ENCODE measurements at places on chromosomes 6 and 20.

DNA sequence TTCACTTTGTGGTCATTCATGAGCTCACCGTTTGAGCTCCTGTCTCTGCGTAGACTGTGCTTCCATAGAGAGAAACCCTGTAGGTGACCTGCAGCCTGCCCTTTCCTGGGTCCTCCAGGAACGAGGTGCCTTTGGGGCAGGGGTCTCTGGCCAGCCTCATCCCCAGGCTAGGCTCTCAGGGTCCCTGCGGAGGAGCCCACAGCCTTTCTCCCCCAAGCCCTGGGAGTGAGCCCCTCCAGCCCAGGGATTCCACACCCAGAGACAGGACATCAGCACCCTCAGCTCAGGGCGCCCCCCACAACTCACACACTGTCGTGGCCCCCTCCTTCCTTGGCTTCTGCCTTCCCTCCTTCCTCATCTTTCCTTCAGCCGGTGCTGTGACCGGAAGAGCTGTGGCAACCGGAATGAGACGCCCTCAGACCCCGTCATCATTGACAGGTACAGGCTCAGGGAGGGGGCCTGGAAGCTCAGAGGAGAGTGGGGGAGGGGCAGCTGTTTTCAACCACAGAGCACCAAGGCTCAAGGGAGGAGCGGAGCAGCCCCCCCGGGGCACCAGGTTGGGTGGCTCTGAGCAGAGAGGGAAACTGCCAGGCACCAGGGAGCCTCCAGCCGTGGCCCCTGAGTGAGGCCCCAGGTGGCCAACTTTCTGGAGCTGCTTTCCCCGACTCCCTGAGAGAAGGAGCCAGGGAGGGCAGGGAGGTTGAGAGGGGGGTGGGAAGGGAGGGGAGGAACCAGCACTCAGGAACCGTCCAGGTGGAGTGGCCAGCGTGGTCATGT is 16.8 kb downstream of the EBF4 start:
- peak; percentile 45 for DNase-seq

GRCh38 chr20:11406877-11407276 is 510.8 kb upstream of the BTBD3 start:
- DNase-seq, result no peak

DNA sequence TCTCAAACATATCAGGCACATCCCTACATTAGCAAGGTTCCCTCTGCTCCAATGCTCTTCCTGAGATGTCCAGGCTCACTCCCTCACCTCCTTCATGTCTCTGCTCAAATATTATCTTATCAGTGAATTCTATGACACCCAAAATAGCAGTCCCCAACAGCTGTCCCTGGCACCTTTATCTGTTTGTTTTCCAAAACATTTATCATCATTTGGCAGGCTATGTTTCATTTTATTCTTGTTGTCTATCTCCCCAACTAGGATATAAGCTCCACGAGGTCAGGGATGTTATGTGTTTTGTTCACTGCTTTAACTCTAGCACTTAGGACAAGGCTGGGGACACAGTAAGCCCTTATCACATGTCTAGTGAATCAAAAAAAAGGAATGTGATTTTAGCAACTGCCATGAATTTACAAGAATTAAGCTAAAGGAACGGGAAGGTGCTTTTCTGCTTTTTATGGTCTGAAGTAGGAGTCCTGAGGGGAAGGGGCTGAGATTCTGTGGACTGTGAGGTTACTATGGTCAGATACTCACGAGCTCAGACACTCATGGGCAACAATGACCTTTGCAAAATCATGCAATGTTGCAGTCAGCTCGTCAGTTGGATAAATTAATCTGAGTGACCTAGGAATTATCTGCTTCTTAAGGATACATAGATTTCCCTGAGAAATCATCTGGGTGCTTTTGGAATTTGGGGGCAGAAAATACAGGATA is 1.9 kb upstream of the IL22RA2 start:
- DNase-seq, result no peak

DNA sequence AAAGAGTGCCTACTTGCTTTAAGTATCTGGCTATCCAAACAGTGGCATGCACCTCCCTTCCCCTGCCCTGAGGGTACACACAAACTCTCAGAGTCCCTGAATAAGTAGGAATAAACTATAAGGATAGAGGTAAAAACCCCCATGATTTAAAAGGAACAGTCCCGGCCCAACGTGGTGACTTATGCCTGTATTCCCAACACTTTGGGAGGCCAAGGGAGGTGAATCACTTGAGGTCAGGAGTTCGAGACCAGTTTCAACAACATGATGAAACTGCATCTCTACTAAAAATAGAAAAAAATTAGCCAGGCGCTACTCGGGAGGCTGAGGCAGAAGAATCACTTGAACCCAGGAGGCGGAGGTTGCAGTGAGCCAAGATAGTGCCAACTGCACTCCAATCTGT is 22.2 kb downstream of the SAMHD1 start:
- DNase-seq, result no peak

DNA sequence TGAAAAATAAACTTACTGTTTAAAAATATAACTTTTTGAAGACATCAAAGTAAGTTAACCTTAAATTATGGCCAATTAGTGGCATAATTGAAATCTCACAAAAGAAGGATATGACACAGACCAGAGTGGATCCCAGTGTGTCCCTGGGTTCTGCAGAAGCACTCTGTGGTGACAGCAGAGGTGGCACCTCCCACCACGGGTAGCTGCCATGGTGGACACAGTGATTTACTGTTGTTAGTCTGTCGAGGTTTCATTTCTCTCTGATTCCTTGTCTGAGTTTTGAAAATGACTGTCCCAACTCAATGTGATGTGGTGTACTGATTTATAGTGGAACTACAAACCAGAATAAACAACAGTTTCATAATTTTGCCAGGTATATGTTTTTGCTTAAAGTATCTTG is 76.5 kb downstream of the TULP4 start:
- no peak for DNase-seq

GRCh38 chr6:156131221-156131903 is 645.8 kb upstream of the ARID1B start:
- DNase-seq, result no peak

DNA sequence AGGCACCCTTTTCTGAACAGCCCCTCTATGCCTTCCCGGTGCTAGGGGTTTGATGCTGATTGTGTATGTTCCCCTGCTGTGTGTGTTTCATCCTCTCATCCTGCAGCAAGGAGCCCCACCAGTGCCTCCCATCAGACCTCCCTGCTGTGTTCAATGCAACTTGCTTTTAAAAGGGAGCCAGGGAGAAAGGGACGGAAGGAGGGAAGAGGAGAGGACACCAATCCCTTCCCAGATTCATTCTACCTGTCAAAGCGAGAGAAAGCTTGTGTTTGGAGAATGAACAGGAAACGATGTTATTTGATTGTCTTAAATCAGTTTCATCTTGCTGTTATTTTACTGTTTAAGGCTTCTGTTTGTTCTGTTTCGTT is 259.2 kb downstream of the ADGB start:
- DNase-seq, result peak; percentile 62

- DNase-seq, result no peak
Observed at GRCh38 chr6:115194981-115195638, 852.3 kb upstream of the HS3ST5 start.

- no peak for DNase-seq
Observed at GRCh38 chr6:82113231-82113630, 134.3 kb downstream of the IBTK start.

GRCh38 chr6:170134031-170134470 is 156.8 kb downstream of the DLL1 start:
- DNase-seq, result peak; percentile 31

DNA sequence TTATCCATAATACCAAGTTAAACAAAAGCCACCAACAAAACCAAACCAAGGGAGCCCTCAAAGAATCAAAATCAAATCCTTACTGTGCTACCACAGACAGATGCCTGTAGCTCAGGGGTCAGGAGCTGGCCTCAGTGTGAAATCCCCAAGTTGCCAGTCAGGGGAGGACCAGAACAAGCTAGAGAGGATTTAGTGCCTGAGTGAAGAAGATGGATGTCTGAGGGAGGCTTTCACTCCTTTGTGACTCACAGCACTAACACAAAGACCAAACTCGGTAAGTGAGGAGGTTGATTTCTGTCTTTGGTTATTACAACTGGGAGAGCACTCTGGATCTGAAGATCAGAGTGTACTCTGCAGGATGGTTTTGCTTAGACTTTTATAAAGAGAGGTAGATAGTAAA is 189.9 kb upstream of the ZNF184 start:
- no peak for DNase-seq

DNA sequence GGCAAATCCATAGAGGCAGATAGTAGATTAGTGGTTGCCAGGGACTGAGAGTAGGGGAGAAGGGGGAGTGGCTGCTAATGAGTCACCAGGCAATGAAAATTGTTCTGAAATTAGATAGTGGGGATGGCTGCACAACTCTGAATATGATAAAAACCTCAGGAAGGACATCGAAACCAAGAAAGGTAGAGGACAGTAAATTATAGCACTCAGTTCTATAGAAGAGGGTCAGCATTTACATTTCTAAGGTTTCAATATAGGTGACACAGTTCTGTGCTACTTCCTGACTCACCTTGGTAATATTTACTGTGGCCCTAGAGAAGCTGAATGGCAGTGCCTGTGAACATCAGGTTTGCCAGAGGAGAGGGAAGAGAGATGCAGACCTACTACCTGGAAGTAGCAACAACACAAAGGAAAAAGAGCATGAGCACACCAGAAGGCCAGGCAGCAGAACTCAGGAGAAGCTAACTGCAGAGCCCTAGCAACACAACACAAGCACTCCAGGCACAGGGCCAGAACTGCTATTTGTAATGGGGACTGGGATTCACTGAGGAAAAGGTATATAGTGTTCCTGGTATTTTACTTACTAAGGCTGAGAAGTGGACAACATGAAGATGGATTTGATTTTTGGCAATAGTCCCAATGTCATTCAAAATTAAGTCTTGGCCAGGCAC is 75.9 kb downstream of the PLCG1 start:
- no peak for DNase-seq

DNA sequence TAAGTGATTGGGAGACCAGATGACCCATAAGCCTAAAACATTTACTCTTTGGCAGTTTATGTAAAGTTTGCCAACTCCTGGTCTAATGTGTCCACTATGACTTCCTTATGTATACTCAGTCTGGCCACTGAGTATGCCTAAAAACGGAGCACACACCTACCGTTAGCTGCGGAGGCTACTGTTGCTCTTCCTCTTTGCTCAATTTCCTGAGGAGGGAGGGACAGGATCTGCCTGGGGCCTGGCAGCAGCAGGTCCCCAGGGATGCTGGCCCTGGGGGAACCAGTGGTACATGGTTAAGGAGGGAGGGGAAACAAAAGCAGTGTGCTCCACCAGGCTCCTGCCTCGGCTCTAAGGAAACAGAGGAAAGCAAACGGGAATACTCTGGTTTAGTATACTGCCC is 113.5 kb downstream of the CDYL start:
- no peak for DNase-seq

GRCh38 chr6:148628251-148628650 is 118.6 kb upstream of the UST start:
- no peak for DNase-seq

DNA sequence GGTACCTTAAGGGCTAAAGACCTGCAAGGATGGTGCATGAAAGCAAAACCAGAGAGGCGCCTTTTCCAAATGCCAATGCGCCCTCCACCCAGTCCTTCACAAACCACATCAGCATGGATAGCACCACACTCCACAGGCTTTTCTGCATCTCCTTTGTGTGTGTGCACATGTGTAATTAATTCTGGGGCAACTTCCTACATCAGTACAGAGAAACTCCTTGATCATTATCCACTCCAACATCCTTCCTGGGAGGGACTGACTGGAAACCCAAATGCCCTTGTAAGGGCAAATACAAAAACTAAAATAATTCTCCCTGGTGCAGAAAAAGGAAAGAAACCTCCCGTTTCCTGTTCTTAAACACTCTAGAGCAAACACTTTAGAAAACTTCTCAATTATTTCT is 10.8 kb downstream of the SLC52A3 start:
- no peak for DNase-seq

GRCh38 chr6:111759836-111760785 is 113.1 kb downstream of the FYN start:
- DNase-seq, result no peak

- no peak for DNase-seq
Observed at GRCh38 chr20:45405571-45406259, 2.4 kb upstream of the DBNDD2 start.

- DNase-seq, result no peak
Observed at GRCh38 chr6:41375598-41376151, 40.3 kb downstream of the NCR2 start.

- no peak for DNase-seq
Observed at GRCh38 chr6:157343732-157344131, 20.4 kb upstream of the TMEM242 start.

DNA sequence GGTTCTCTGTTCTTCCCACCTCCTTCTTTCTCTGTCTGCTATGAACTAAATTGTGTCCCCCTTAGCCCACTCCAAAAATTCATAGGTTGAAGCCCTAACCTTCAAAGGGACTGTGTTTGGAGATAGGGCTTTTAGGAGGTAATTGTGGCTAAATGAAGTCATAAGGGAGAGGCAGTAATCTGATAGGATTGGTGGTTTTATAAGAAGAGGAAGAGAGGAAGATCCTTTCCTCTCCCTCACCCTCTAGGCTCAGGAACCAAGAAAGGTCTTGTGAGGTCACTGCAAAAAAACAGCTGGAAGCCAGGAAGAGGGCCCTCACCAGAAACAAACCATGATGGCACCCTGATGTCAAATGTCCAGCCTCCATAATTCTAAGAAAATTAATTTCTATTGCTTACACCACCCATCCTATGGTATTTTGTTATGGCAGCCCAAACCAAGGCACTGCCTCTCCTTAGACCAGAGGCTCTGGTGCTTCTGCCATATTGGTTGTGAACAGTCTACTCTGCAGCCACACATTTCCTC is 135.1 kb upstream of the COL21A1 start:
- DNase-seq, result no peak

- DNase-seq, result no peak
Observed at GRCh38 chr6:130622142-130622541, 205.1 kb upstream of the SMLR1 start.
